ENCODE measurements at places on chromosomes 6 and 20.

DNA sequence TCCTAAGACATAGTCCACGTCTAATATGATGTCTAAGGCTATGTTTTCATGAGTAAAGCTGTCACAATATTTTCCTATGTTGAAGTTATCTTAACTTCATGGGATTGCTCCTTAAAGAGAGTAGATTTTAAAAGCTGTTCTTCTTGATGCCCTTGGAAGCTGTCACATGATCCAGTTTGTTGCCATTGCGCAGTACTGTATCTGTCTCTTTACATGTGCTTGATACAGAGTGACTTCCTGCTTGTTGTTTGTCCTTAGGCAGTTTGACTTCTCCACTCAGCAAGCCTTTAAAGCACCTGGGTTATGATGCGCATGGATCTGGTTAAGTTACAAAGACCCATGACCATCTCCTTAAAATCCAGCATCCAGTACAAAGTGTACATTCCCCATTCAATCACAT is 85.4 kb downstream of the CDYL start:
- DNase-seq: no peak

GRCh38 chr20:32845786-32846185 is 12.9 kb upstream of the EFCAB8 start:
- no peak for DNase-seq

- no peak for DNase-seq
Measured at GRCh38 chr6:121235386-121235785, 98.9 kb downstream of the TBC1D32 start.

DNA sequence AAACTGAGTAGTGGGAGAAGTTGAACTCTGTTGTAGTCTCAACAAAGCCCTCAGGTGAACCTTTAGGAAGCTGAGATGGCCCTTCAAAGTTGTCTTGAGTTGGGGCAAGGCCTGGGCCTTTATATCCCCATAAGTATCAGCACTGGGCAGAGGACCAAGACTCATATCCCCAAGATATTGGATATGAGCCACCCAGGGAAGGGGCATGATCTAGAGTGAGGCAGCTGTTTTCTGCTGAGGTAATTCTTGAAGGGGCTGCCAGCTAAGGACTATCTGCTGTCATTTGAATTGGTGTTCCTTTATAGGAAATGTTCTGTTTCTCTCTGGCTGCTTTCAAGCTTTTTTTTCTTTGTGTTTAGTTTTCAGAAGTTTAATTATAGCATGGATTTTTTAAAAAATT is 140.7 kb upstream of the FLRT3 start:
- DNase-seq: no peak

DNA sequence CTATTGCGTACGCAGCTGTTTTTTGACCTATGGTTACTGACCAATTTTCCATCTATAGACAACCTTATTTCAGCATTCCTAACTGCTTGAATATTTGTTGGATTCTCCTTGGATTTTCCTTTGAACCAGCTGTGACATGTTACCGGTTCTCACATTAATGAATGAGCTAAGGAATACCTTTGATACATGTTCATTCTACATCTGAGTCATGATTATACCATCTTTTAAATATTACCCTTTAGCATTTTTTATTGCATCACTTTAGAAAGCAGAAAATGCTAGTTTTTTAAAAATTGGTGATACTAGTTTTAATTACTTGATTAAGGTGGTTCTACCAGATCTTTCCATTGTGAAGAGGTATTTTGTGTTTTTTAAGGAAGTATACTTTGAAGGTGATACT is 1.9 kb upstream of the IGF2R start:
- no peak for DNase-seq

GRCh38 chr20:19423097-19423899 is 210.9 kb downstream of the SLC24A3 start:
- DNase-seq: no peak

DNA sequence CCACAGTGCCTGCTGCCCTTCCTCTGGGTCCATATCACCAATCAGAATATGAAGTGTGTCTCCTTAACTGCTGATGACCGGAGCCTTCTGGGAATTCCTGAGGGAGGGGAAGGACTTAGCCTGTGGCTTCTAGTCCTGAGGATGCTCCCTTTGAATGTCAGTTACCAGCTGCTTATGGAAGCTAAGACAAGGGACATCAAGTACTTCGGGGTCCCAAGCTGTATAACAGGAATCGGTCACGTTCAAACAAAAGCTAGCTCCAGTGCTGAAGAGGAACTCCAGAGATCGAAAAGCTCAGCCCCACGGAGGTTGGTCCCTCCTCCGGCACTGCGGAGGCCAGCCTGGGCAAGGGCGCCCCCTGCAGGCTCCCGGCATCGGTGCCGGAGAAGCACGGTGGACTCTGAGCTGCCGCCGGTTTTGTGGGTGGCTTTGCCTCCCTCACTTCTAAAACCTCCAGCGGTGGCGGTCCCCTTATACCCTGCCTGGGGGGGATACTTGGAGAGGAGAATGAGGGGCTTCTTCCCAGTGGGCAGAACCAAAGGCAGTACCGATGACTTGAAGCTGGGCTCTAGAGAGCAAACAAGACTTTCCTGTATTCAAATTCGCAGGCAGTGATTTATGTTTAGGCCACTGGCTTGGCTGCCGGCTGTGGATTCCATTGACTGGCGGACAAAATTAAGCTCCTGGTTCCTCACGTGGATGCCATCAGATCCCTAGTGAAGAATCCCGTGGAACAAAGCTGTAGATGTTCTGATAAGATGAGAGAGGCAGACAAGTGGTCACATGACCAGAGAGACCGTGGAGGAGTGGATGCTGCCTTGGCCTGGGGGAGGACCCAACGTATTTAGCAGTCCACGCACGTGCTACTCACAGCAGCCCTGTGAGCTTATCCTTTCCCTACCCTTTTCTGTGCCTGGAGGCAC is 16.2 kb upstream of the UBR2 start:
- DNase-seq: peak; percentile 65

GRCh38 chr20:60238992-60239660 is 280.9 kb downstream of the CDH26 start:
- DNase-seq: no peak

DNA sequence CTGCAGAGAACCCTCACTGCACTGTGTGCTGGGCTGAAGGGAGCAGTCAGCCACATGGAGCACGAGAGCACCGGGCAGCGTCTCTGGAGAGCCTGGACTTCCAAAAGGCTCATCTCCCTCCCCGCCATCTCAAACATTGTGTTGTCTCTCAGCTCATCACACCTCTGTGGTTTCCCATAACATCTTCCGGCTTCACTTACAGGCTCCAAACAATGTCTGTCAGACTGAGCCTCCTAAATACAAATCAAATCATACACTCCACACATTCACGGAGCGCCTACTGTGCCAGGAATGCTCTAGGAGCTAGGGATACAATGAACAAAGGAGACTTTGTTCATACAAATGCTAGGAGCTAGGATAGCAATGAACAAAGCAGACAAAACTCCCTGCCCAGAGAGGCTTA is 398.0 kb downstream of the RNGTT start:
- DNase-seq: no peak

GRCh38 chr20:44651684-44652423 is at the start of gene ADA:
ADA (minus strand) TSS chr20:44651699; CDS start chr20:44651607, 92 bp downstream.
- DNase-seq: no peak

DNA sequence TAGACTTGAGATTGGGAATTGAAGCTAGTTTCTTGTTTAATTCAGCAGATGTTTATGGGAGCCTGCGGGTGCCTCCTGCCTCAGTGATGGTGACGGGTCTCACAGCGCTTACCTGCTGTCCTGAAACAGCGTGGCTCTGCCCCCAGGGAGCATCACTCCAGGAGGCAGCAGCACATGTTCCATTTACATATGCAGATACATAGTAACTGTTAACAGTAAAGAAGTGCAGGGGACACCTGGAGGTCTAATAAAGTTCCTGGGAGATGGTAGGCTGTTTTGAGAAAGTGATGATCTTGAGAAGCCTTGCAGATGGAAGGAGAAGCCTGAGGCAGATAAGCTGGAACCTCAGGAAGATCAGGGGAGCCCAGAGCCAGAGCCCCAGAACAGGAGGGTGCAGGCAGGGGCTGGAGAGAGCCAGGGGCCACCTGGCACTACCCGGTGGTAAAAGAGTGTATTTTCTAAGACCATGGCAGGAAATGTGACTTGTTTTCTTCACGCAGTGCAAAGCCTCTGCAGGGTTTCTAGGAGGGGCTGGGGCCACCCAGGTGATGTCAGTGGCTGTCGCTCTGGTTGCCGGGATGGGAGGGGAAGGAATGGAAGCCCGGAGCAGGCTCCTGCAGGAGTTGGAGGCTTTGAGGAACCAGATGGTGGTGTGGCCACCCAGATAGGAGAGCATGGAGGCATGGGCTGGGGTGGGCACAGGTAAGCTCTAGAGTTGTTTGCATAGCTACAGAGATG is 24.2 kb upstream of the KIF25 start:
- DNase-seq: no peak

- DNase-seq: no peak
Measured at GRCh38 chr6:108587258-108588059, 26.7 kb downstream of the FOXO3 start.

DNA sequence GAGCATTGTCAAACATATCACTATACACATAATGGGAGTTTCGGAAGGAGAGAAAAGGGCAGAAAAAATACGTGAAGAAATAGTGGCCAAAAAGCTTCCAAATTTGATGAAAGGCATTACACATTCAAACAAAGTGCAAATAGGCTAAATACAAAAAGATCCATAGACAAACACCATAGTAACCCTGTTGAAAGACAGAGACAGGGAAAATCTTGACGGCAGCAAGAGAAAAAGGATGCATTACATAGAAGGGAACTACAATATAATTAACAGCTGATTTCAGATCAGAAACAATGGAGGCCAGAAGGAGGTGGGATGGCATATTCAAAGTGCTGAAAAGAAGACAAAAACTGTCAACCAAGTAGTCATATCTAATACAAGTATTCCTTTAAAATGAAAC is 170.8 kb downstream of the MRPL14 start:
- no peak for DNase-seq

DNA sequence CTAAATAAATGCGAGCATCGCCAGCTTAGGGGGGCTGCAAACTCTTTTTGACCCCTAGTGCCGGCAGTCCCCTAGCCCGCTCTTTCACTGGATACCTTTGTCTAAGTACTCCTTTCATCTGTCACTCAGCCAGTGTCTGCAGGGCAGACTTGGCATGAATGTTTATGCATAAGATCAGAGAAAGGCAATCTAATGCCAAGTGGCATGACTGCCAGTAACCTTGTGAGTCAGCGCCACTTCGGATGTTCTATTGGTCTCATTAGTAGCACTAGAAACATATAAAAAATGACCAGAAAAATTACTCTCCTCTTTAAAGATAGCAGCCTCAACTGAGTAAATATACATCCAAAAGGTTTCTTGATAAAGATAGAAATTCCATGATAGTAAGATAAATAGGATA is 192.2 kb downstream of the TBC1D32 start:
- no peak for DNase-seq

DNA sequence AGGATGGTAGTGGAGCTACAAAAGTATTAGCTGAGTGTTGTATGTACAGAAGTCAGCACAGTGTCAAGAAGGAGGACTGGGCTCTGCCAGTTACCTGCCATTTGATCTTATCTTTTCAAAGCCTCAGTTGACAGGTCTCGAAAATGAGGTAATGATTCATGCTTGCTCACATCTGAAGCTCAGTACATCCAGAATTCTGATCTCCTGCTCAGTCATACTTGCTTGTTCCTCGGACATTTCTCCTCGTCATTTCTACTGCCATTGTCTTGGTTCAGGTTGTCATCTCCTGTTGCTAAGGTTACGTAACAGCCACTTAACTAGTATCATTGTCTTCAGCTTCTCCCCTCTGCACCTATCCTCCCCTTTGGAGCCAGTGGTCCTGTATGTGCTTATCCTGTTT is 89.5 kb downstream of the SLX4IP start:
- DNase-seq: no peak

GRCh38 chr6:10561611-10562199 is 40.6 kb downstream of the GCNT2 start:
- DNase-seq: no peak

- DNase-seq: no peak
Measured at GRCh38 chr20:18272451-18272850, 15.9 kb upstream of the ZNF133 start.

DNA sequence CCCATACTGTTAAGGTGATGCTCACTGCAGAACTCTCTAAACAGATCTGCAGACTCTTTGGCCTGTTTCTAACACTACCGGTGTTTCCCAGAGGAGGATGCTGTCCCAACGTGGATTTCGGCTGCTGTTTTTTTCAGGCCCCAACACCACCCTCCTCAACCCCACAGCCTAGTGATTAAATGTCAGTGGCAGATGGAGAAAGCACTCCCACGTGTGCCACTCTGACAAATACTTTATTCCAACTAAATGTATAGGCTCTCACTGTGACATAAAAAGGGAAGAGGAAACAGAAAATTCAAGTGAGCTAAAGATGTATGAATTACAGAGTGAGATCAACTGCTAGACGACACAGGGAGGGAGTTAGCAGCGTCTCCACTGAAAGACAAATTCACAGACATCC is 3.6 kb downstream of the TBC1D20 start:
- no peak for DNase-seq

- no peak for DNase-seq
Measured at GRCh38 chr6:47631269-47631772, 67.1 kb upstream of the ADGRF4 start.

- no peak for DNase-seq
Measured at GRCh38 chr6:64104051-64104450, 468.4 kb downstream of the PHF3 start.

DNA sequence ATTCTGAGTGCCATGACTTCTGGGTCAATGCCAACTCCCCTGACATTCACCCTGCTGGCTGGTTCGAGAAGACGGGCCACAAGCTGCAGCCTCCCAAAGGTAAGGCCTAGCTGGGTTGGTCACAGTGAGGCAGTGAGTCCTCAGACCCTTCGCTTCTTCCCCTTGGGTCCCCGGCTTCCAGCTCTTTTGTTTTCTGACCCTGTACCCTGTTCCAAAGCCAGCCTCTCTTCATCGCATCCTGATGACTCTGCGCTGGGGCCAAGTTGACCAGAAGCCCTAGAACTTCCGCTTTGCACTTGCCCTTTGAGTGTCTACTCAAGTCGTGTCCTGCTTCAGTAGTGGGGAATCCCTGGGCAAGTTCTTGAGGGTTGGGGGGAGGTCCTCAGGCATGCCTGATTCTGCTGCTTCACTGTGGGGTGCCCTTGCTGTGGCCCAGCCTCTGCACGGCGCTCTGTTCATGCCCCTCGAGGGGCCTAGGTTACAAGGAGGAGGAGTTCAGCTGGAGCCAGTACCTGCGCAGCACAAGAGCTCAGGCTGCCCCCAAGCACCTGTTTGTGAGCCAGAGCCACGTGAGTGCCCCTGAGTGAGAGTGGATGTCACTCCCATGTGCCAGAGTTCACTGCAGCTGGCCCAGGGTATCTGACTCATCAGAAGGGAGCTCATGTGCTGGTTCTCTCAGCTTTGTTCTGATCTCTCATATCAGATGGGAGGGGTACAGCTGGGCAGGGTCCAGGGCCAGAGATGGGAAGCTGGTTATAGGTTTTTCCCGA is 23.0 kb downstream of the L3MBTL1 start:
- no peak for DNase-seq

- no peak for DNase-seq
Measured at GRCh38 chr20:14203657-14204056, 133.8 kb downstream of the FLRT3 start.

GRCh38 chr20:61185841-61186601 is 66.0 kb upstream of the CDH4 start:
- DNase-seq: no peak

All from stimulated activated CD8-positive, alpha-beta memory T cell treated with anti-CD3 and anti-CD28 coated beads, Interleukin-15, amount 100 ng/mL, for 4 hours (primary cell).